ENCODE measurements at places on chromosomes 1 and 21.

DNA sequence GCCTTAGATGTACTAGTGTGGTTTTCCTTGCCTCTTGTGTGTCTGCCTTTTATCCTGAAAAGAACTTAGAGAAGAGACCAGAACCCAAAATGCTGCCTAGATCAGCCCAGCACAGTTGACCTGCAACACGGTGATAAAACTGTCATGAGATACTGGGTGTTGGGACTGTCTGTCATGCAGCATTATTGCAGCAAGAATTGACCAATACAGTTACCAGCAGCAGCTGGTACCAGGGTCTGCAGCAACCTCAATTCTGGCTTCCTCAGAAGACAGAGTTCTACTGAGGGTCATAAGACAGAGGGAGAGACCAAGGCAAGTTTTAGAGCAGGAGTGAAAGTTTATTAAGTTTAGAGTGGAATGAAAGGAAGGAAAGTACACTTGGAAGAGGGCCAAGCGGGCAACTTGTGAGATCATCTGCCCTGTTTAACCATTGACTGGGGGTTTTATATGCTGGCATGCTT, 182.0 kb downstream of the DYRK1A start:
- H3K27me3 ChIP-seq = no peaks in the 10 kb centered on the region
- no peak overlapping the region for H3K4me3 ChIP-seq
- no peak for DNase-seq
- no peaks in the 10 kb centered on the region for H3K36me3 ChIP-seq

DNA sequence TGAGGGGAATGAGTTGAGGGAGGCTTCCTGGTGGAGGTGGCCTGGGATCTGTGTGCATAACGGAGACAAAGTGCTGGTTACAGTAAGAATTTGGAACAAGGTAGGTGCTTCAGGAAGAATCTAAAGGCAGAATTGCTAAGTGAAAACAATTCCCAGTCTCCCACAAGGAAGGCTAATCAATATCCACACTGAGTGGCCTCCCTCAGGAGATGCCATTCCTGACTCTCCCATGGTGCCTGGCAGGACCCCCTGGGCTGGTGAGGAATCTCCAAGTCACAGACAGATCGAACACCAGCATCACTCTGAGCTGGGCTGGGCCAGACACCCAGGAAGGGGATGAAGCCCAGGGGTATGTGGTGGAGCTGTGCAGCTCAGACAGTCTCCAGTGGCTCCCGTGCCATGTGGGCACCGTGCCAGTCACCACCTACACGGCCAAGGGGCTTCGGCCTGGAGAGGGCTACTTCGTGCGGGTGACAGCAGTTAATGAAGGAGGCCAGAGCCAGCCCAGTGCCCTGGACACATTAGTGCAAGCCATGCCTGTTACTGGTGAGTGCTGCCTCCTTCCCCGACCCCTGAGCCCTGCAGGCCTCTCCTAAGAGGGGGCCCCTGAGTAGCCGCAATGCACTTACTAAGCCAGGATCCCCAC, 30.7 kb downstream of the IGFN1 start:
- DNase-seq = no peak
- no peaks in the 10 kb centered on the region for H3K36me3 ChIP-seq
- no peaks in the 10 kb centered on the region for H3K4me1 ChIP-seq

- H3K4me3 ChIP-seq = no peak overlapping the region
- H3K36me3 ChIP-seq = no peaks in the 10 kb centered on the region
- no peak for DNase-seq
These were observed 6.4 kb upstream of the COL6A1 start for GRCh38 chr21:45975020-45975666.

DNA sequence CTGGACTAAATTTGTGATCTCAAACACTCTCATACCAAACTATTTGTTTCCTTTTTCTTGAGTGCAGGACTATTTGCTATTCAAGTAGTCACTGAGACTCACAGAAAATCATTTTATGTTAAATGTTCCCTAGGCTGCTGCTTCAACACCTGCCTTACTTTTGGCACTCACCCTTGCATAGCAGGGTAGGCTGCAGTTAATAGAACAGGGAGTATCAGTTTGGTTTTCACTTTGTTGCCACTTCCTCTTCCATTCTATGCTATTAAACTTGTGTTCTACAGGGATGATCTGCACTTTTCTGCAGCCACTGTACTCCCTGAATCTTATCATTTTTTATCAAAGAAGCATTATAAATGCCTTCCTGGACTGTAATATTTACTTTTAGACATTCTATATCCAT, 148.7 kb upstream of the PRMT6 start:
- H3K27me3 ChIP-seq = no peaks in the 10 kb centered on the region
- DNase-seq = no peak
- no peak overlapping the region for H3K27ac ChIP-seq
- H3K36me3 ChIP-seq = no peaks in the 10 kb centered on the region

DNA sequence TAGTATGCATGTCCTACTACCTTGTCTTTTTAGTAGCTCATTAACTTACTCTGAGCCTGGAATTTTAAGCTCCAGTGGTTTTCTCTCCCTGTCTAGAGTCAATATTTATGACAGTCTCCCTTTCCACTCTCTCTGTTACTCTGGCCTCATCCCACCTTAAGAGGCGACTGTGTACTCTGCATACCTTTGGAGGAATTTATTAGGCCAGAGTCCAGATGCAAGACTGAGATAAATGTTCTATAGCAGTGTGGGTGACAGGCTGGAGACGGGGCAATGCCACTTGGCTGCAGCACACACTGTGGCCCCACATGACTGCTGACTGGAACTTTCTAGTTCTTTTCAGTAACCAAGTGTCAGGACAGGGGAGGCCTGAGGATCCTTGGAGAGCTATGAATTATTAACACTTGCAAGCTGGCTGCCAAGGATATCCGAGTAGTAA, 4.1 kb upstream of the PDZK1 start:
- H3K4me1 ChIP-seq = peaks cover 25% of the 10 kb centered on the region
- H3K4me3 ChIP-seq = no peak overlapping the region
- no peaks in the 10 kb centered on the region for H3K36me3 ChIP-seq
- DNase-seq = peak; percentile 58
- no peak overlapping the region for H3K27ac ChIP-seq
- H3K27me3 ChIP-seq = no peaks in the 10 kb centered on the region

Data from PC-9 (cell line).